ENCODE measurements at places on chromosomes 7 and 10.

DNA sequence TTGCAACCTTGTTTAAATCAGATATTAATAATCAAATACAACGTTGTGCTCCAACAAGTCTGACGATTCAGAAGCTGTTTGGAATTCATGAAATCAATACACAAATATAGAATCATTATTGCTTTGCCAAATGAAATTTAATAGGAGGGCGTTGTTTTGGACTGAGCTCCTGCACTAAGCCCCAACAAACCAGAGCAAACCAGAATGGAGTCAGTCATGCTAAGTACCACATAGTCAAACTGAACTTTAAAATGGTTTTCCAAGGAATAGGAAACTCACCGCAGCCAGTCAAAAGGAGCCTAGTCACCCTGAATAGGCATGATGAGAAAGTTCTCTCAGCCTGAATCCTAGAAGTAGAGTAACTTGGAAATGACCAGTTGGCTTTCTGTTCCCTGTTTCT is 53.7 kb downstream of the HACD1 start:
- DNase-seq = no peak

DNA sequence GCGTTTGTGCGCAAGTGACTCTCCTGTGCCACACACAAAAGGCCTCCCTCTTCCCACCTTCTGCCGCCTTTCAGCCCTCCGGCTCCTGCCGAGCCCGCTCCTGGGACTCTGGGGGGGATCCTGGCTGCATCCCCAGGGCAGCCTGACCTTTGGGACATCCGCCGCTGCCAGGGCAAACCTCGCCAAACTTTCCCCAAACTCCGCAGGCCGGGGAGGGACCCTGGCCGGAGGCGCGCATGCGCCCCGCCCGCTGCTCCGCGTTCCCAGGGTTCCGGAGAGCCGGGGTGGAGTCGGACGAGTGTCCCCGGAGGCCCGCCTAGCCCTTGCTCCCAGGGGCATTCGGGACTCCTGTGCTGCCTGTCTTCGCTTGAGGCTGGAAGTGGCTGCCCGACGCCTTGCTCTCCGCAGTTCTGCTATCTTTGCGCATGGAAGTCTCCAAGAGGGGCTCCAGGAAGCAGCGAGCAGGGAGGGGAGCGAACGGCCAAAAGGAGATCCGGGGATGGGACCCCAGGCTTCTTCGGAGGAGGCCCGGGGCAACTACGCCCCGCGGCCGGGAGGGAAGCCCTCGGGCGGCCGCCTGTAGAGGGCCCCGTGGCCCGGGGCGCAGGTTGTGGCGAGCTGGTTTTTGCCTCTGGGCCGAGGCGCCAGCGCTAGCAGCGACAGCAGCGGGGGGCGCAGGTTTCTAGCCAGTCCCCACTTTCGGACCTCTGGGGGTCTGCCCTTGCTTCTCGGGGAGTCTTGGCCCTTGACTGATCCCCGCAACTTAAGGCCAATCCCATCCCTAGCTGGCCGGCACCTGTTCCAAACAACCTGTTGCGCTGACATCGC is 7.0 kb downstream of the PTF1A start:
- DNase-seq = no peak

GRCh38 chr10:1188558-1189135 is 132.5 kb downstream of the WDR37 start:
- DNase-seq = no peak

- no peak for DNase-seq
These were observed 798.3 kb downstream of the NXPH1 start for GRCh38 chr7:9231630-9232121.

DNA sequence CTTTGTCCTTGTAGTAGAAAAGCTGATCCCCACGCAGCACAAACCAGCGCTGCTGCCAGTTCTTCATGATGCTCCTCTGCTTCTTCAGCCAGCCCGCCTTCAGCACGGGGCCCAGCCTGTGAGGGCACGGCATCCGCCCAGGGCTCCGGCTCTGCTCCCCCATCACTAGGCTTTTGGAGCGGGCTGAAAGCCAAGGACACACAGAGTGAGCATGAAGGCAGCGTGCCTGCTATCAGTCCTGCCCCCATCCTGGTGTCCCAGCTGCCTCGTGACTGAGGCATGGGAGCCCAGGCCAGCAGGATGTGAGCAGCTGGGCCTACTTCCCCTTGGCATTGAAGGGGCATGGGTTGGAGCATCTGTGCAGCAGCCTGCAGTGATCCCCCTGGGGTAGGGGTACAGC is 21.9 kb downstream of the ARHGAP22 start:
- DNase-seq = no peak
